ENCODE measurements at places on chromosomes 12 and 14. TPM values are rescaled to one million over a fixed set of nuclear protein-coding genes. Genes with fewer than 3 reads are reported as not detected.

SLC7A7 gene
- polyA plus RNA-seq = 9.2 TPM

PGAM5 gene
- polyA plus RNA-seq = 15.0 TPM

KRT74 gene
- polyA plus RNA-seq = not detected

AICDA gene
- 0.09 TPM for polyA plus RNA-seq

MYF6 gene
- polyA plus RNA-seq = 0.49 TPM

PKP2 gene
- polyA plus RNA-seq = 3.7 TPM

SIX1 gene
- 0.86 TPM for polyA plus RNA-seq

MUCL1 gene
- polyA plus RNA-seq = not detected

GRIP1 gene
- polyA plus RNA-seq = 5.2 TPM

NPFF gene
- polyA plus RNA-seq = 1.4 TPM

POTEG gene
- polyA plus RNA-seq = not detected

JDP2 gene
- polyA plus RNA-seq = 21.6 TPM

OAS2 gene
- polyA plus RNA-seq = 10.5 TPM

TMCC3 gene
- polyA plus RNA-seq = 6.0 TPM

ASB2 gene
- polyA plus RNA-seq = 2.7 TPM

ALG10B gene
- polyA plus RNA-seq = 15.1 TPM

KRT6C gene
- polyA plus RNA-seq = not detected

RBP5 gene
- 25.2 TPM for polyA plus RNA-seq

RAP1B gene
- 199 TPM for polyA plus RNA-seq

Measured in right lung (tissue), 10 donors.